ENCODE measurements at places on chromosomes 7 and 10. TPM values are rescaled to one million over a fixed set of nuclear protein-coding genes. Genes with fewer than 3 reads are reported as not detected.
A peak's percentile ranks its signal among the peaks of the same experiment; 100 is the strongest.

Gene NPC1L1
- not detected for total RNA-seq

GRCh38 chr7:37732253-37732652 is 48.7 kb downstream of the GPR141 start:
- H3K27ac ChIP-seq, result no peak overlapping the region
- H3K36me3 ChIP-seq, result no peaks in the 10 kb centered on the region
- peak; percentile 34 for DNase-seq

GRCh38 chr10:51694086-51694768 is 5.2 kb downstream of the CSTF2T start:
- peaks cover 27% of the 10 kb centered on the region for H3K4me1 ChIP-seq
- H3K4me3 ChIP-seq, result no peak overlapping the region
- H3K27ac ChIP-seq, result no peak overlapping the region
- no peak for DNase-seq
- H3K27me3 ChIP-seq, result no peaks in the 10 kb centered on the region
- H3K36me3 ChIP-seq, result peaks cover 39% of the 10 kb centered on the region

- H3K36me3 ChIP-seq, result peaks cover 11% of the 10 kb centered on the region
- peaks cover 7% of the 10 kb centered on the region for H3K4me1 ChIP-seq
- H3K27me3 ChIP-seq, result no peaks in the 10 kb centered on the region
- H3K4me3 ChIP-seq, result no peak overlapping the region
Measured at GRCh38 chr7:141691961-141692360, 10.0 kb downstream of the DENND11 start.

Gene ZNF655
- 101 TPM for total RNA-seq

GRCh38 chr7:150415161-150416153 is 35.0 kb upstream of the GIMAP8 start:
- peaks cover 4% of the 10 kb centered on the region for H3K27me3 ChIP-seq
- H3K36me3 ChIP-seq, result peaks cover 4% of the 10 kb centered on the region
- no peak for DNase-seq
- peaks cover 3% of the 10 kb centered on the region for H3K4me1 ChIP-seq

Gene NPSR1
- total RNA-seq, result not detected

DNA sequence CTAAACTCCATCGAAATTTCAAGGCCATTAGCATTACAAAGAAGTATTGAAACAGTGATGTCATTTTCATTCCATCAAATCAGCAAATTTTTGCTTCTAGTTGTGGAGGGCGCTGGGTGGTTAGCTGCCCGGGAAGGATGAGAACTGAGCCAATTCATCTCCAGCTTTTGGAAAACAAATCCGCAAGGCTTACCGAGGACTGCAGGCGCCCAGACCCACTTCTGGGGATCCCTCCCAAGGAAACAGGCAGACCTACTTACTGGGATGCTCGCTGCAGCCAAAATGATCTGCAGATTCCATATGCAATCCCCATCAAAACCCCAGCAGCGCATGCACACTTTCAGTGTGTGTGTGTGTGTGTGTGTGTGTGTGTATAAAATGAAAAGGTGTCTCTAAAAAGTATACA is 19.2 kb downstream of the TNRC18 start:
- DNase-seq, result no peak
- H3K27ac ChIP-seq, result no peak overlapping the region
- no peaks in the 10 kb centered on the region for H3K36me3 ChIP-seq
- H3K4me1 ChIP-seq, result peaks cover 5% of the 10 kb centered on the region

Gene HOXA3
- not detected for total RNA-seq

- no peak overlapping the region for H3K27ac ChIP-seq
- peaks cover 5% of the 10 kb centered on the region for H3K27me3 ChIP-seq
- peaks cover 6% of the 10 kb centered on the region for H3K36me3 ChIP-seq
- no peak overlapping the region for H3K4me3 ChIP-seq
- peaks cover 18% of the 10 kb centered on the region for H3K4me1 ChIP-seq
Measured at GRCh38 chr7:123752534-123752933, 3.7 kb upstream of the WASL start.

Gene ATOH7
- total RNA-seq, result not detected

- H3K4me1 ChIP-seq, result no peaks in the 10 kb centered on the region
- no peak for DNase-seq
- no peaks in the 10 kb centered on the region for H3K27me3 ChIP-seq
- H3K4me3 ChIP-seq, result no peak overlapping the region
- no peaks in the 10 kb centered on the region for H3K36me3 ChIP-seq
- H3K27ac ChIP-seq, result no peak overlapping the region
Measured at GRCh38 chr10:10110844-10111490, 906.7 kb upstream of the CELF2 start.

DNA sequence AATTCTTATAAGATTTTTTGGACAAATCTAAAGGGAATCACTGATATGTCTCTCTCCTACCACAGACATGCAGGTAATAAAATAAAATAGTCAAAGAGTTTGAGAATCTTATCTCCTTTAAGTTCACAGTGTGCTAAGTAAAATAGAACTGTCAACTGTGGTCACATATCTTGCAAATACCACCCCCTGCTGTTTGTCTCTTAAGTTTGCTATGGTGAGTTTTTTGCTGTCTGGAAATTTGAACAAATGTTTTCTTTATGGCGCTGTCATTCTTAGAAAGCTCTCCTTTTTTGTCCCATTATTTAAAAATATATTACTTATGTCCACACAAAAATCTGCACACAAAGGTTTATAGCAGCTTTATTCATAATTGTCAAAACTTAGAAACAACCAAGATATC is 19.6 kb downstream of the GIMAP5 start:
- peaks cover 49% of the 10 kb centered on the region for H3K4me1 ChIP-seq
- no peak for DNase-seq
- no peaks in the 10 kb centered on the region for H3K27me3 ChIP-seq
- peaks cover 5% of the 10 kb centered on the region for H3K36me3 ChIP-seq

Gene OR2F2
- total RNA-seq, result not detected

GRCh38 chr7:112223310-112223709 is 16.8 kb downstream of the ZNF277 start:
- H3K27ac ChIP-seq, result no peak overlapping the region
- no peak overlapping the region for H3K4me3 ChIP-seq
- DNase-seq, result no peak
- H3K36me3 ChIP-seq, result peaks cover 6% of the 10 kb centered on the region

GRCh38 chr7:124257638-124258308 is 224.9 kb upstream of the TMEM229A start:
- no peaks in the 10 kb centered on the region for H3K27me3 ChIP-seq
- DNase-seq, result no peak
- H3K4me3 ChIP-seq, result no peak overlapping the region
- no peaks in the 10 kb centered on the region for H3K36me3 ChIP-seq
- H3K27ac ChIP-seq, result no peak overlapping the region
- no peaks in the 10 kb centered on the region for H3K4me1 ChIP-seq

- no peak overlapping the region for H3K4me3 ChIP-seq
- no peak overlapping the region for H3K27ac ChIP-seq
- H3K4me1 ChIP-seq, result no peaks in the 10 kb centered on the region
- H3K27me3 ChIP-seq, result peaks cover 10% of the 10 kb centered on the region
Measured at GRCh38 chr10:114181971-114182370, 2.8 kb downstream of the TDRD1 start.

Gene ANKRD26
- total RNA-seq, result 9.0 TPM

- DNase-seq, result peak; percentile 60
- H3K27ac ChIP-seq, result peak overlapping the region; percentile 82
- no peaks in the 10 kb centered on the region for H3K27me3 ChIP-seq
- H3K36me3 ChIP-seq, result peaks cover 45% of the 10 kb centered on the region
- peaks cover 62% of the 10 kb centered on the region for H3K4me1 ChIP-seq
Measured at GRCh38 chr7:2248984-2249694, 7.1 kb downstream of the NUDT1 start.

Gene MMS19
- total RNA-seq, result 73.3 TPM

- no peak for DNase-seq
- no peaks in the 10 kb centered on the region for H3K36me3 ChIP-seq
- H3K4me3 ChIP-seq, result no peak overlapping the region
- no peaks in the 10 kb centered on the region for H3K4me1 ChIP-seq
- no peak overlapping the region for H3K27ac ChIP-seq
Measured at GRCh38 chr10:37495415-37495814, 362.0 kb downstream of the ZNF248 start.

GRCh38 chr10:18400201-18400905 is 251.0 kb downstream of the NSUN6 start:
- no peak overlapping the region for H3K4me3 ChIP-seq
- DNase-seq, result no peak
- peaks cover 5% of the 10 kb centered on the region for H3K4me1 ChIP-seq
- H3K27ac ChIP-seq, result no peak overlapping the region
- H3K27me3 ChIP-seq, result peaks cover 10% of the 10 kb centered on the region

DNA sequence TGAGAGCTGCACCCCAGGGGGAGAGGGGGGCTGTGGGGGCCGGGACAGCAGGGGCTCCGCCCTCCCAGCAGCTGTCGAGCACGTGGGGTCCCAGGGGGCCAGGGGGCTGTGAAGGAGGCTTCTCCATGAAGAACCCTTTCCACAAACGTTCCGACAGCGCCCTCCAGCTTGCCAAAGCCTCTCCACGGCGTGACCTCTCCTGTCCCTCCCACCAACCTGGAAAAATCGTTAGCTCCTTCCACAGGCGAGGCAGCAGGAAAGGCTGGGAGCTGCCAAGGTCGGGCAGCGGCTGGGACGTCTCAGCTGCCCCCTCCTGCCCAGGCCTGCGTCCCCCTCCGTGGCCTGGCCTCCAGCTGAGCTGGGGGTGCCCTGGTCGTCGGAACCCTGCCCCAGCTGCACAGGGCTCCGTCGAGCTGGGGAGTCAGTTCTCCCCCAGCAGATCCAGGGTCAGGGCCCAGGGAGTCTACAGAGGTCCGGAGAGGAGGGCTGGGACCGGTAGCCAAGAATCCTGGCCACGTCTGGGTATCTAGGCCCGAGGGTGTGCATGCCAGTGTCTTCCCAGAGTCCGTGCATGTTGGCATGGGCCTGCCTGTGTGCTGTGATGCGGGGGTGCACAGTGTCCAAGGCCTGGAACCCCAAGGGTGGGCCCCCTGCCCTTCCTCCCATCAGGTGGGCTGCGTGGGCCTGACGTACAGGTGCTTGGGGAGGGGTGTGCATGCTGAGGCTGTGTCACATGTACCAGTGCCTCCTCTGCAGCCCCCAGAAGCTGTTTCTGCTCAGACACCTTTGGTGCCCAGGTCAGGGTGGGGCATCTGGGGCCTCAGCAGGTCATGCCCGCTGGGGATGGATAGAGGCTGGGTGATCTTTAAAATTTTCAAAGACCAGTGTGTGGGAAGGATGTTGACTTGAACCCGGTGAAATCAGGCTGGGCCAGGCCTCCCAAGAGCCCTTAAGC is 66.5 kb downstream of the UNCX start:
- H3K4me1 ChIP-seq, result no peaks in the 10 kb centered on the region
- peaks cover 2% of the 10 kb centered on the region for H3K27me3 ChIP-seq

GRCh38 chr10:20327954-20328353 is 511.7 kb downstream of the PLXDC2 start:
- H3K27me3 ChIP-seq, result no peaks in the 10 kb centered on the region
- H3K36me3 ChIP-seq, result no peaks in the 10 kb centered on the region
- no peaks in the 10 kb centered on the region for H3K4me1 ChIP-seq
- no peak overlapping the region for H3K4me3 ChIP-seq

- no peaks in the 10 kb centered on the region for H3K36me3 ChIP-seq
- H3K4me1 ChIP-seq, result no peaks in the 10 kb centered on the region
- H3K27me3 ChIP-seq, result peaks cover 5% of the 10 kb centered on the region
- DNase-seq, result no peak
- H3K4me3 ChIP-seq, result no peak overlapping the region
- no peak overlapping the region for H3K27ac ChIP-seq
Measured at GRCh38 chr10:24215196-24215595, 6.3 kb downstream of the KIAA1217 start.

- H3K36me3 ChIP-seq, result no peaks in the 10 kb centered on the region
- DNase-seq, result no peak
- no peaks in the 10 kb centered on the region for H3K27me3 ChIP-seq
- no peaks in the 10 kb centered on the region for H3K4me1 ChIP-seq
- H3K4me3 ChIP-seq, result no peak overlapping the region
Measured at GRCh38 chr7:85343484-85343883, 156.6 kb upstream of the SEMA3D start.

DNA sequence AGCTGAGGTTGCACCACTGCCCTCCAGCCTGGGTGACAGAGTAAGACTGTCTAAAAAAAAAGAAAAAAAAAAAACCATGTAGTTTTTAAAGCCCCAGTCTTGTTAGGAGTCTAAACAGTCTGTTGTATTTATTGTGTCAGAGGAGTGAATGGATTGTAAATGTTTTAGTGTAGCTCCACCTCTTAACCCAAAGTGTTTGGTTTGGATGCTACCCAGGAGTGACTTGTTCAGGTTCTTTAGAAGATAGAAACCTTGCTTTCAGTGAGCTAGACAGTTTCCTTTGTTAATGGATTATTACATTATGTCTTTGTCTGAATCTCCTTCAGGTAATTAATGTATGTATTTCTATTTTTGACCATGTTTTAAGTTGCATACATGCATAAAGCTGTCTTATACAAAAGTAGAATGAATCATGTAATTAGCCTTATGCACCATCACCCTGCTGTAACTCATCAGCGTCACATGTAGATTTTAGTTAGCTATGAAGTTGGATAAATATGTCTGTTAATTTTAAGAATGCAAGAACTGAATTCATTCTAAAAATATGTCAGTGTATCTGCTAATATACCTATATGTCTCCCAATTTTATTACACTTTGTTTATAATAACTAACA is 97.7 kb downstream of the TAF3 start:
- peaks cover 2% of the 10 kb centered on the region for H3K4me1 ChIP-seq
- H3K36me3 ChIP-seq, result no peaks in the 10 kb centered on the region
- H3K4me3 ChIP-seq, result no peak overlapping the region
- DNase-seq, result no peak
- H3K27me3 ChIP-seq, result no peaks in the 10 kb centered on the region
- H3K27ac ChIP-seq, result no peak overlapping the region

GRCh38 chr10:30583778-30584415 is 45.7 kb downstream of the LYZL2 start:
- H3K36me3 ChIP-seq, result no peaks in the 10 kb centered on the region
- peaks cover 5% of the 10 kb centered on the region for H3K27me3 ChIP-seq
- H3K27ac ChIP-seq, result peak overlapping the region; percentile 36
- H3K4me1 ChIP-seq, result peaks cover 7% of the 10 kb centered on the region

Gene NPFFR1
- not detected for total RNA-seq

- H3K4me1 ChIP-seq, result peaks cover 25% of the 10 kb centered on the region
- H3K27ac ChIP-seq, result no peak overlapping the region
- DNase-seq, result no peak
- no peaks in the 10 kb centered on the region for H3K27me3 ChIP-seq
- peaks cover 14% of the 10 kb centered on the region for H3K36me3 ChIP-seq
- no peak overlapping the region for H3K4me3 ChIP-seq
Measured at GRCh38 chr7:43692582-43693373, 36.5 kb downstream of the COA1 start.

GRCh38 chr10:127974911-127975310 is 68.0 kb downstream of the PTPRE start:
- H3K27ac ChIP-seq, result no peak overlapping the region
- H3K4me1 ChIP-seq, result peaks cover 6% of the 10 kb centered on the region
- DNase-seq, result no peak
- H3K36me3 ChIP-seq, result no peaks in the 10 kb centered on the region

DNA sequence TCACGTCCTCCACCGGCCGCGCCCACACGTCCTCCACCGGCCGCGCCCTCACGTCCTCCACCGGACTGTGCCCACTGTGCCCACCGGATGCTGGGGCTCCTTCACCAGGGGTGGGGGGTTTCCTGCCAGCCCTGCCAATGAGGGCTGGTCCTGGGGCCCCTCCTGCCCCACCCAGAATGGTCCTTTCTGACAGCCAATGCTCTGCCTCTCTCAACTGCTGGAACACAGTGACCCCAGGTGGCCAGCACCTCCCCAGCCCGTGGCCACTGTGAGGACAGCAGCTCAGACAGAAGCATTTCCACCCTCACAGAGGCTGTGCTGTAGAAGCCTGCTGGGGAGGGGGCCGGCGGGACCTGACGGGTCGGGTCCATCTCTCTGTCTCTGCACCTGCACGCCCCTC is 90.1 kb upstream of the DNAAF5 start:
- peaks cover 10% of the 10 kb centered on the region for H3K36me3 ChIP-seq
- peak; percentile 52 for DNase-seq
- H3K4me3 ChIP-seq, result no peak overlapping the region
- H3K27ac ChIP-seq, result no peak overlapping the region
- H3K4me1 ChIP-seq, result peaks cover 17% of the 10 kb centered on the region
